HuH-7.5 (cell line): ENCODE measurements at places on chromosomes 13 and 19.

GRCh38 chr19:11027381-11027780, 61.9 kb upstream of the LDLR start:
- no peak for DNase-seq

DNA sequence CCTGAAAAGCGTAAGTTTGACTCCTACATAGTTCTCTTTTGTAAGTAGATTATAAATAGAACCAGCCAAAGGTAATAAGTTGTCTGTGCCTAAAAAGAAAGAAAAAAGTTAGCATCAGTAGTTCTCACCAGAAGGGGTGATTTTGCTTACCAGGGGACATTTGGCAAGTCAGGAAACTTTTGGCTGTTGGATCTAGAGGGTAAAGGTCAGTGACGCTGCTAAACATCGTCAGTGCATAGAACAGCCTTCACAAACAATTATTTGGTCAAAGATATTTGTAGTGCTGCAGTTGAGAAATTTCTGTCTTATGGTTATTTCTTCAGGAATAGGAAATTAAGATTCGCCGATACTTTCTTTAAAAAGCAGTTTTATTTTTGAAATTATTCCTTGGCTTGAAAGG, 2.0 kb downstream of the USPL1 start:
- no peak for DNase-seq

DNA sequence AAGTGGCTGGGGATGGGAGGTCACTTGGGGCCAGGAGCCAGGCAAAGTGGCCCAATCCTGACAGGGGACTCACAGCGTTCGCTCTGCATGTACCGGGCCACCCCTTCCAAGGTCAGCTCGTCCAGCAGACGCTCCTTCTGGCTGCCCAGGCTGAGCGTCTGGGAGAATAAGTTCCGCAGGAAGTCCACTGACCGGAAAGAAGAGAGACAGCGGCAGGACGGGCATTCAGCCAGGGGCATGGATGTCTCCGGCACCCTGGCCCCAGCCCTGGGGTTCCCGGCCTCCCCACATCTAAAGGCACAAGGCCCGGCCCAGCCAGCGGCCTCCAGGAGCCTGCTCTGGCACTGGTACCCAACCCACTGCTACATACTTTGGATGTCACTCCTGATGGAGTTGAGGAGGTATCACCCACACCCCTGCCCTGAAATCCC, 6.1 kb downstream of the SIRT2 start:
- DNase-seq, result no peak

- DNase-seq, result no peak
These were observed 22.0 kb downstream of the ITGBL1 start for GRCh38 chr13:101474419-101474957.

DNA sequence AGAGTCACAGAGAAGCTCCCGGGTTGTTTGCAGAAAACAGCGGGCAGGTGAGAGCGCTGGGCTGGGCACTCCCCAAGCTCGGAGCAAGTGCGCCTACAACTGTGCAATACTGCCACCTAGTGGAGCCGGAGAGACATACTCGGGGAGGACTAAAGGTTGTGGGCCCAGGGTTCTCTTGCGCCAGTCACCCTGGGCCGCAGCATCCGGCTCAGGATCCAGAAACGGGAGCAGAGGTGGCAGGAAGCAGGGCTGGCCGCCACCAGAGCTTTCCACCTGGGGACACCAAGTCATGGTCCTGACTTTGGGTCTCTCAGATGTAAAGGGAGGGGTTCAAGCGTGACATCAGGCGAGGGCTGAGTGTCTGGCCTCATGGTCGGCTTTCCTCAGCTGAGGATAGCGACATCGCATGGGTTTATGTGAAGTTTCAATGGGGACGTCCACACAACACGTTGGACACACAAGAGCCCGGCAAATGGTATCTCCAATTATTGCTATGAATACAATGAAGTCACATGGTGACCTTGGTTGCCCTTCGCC, 11.2 kb upstream of the KLK4 start:
- DNase-seq, result peak; percentile 77

GRCh38 chr13:77139306-77139705, 112.3 kb upstream of the FBXL3 start:
- DNase-seq, result no peak

- no peak for DNase-seq
These were observed 151.7 kb downstream of the DCLK1 start for GRCh38 chr13:35979361-35979951.

DNA sequence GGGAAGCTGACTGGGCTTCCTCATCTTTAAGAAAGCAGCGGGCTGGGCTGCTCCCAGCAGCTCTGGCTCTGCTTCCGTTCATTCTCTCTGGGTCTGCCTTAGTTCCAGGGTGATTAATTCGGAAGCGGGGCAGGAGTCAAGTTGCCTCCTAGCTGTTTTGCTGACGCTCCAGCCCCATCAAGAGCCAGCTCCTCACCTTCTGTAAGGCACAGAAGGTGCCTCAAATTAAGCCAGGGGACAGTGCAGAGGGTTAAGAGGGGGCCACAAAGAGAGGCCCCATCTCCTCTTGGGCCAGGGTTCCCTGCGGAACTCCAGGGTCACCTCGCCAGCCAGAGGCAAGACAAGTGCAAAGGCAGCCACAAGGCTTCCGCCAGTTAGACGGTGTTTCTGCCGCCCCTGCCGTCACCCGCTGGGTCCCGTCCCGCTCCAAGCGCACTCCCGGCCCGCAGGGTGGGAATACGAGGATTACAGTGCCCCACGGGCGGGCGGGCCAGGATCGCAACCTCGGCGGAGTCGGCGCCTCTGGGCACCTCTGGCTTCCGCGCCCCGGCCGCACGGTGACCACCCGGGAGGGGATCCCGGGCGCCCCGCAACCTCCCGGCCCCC, 508 bp downstream of the SLC15A1 start:
- peak; percentile 26 for DNase-seq

GRCh38 chr13:85537601-85538000, 261.6 kb downstream of the SLITRK6 start:
- DNase-seq, result no peak

DNA sequence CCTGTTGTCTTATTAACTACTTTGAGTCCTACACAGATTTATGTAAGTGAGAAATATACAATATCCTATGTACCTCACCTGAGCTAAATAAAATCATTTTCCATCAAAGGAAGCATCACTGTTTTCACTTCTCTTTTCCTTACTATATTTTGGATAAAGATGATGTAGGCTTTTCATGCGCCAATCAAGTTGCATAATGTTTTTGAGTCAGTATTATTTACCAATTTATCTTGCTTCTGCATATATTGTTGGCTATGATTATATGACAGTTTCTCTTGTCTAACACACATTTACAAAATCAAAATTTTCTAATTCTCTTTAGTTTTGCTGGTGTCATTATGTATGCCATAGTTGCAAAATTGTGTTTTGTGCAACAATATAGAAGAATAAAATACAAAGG, 67.9 kb upstream of the FRY start:
- DNase-seq, result no peak

DNA sequence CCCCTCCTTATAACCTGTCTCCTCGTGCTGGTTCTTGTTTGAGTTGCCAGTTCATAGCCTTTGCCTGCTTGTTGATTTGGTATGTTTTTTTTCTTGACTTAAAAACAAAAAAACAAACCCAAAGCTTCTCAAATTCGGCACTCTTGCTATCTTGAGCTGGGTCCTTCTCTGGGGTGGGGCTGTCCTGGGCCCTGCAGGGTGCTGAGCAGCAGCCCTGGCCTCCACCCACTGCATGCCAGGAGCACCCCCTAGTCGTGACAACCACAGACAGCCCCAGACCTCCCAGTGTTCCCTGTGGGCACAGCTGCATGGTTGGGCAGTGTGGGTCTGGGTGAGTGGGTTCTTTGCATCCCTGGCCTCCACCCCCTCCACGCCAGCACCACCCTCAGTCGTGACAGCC, 27.8 kb downstream of the KDM4B start:
- DNase-seq, result no peak

DNA sequence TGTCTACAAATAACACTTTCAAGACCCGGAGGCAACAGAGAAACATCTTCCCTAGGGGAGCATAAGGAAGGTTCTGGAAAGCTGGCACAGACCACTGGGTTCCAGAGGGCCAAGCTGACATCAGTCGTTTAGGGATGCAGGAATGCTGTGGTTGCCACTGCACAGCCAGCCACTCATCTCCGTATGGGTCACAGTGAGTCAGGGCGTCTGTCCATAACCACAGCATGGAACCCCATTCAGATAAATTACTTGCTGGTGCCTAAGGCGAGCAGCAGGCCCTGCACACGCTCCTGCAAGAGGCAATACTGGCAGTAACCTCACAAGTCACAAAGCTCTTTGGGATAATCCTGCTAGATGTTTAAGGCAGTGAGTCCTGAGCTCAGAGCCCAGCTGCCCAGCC, 140.9 kb upstream of the UBL3 start:
- no peak for DNase-seq

DNA sequence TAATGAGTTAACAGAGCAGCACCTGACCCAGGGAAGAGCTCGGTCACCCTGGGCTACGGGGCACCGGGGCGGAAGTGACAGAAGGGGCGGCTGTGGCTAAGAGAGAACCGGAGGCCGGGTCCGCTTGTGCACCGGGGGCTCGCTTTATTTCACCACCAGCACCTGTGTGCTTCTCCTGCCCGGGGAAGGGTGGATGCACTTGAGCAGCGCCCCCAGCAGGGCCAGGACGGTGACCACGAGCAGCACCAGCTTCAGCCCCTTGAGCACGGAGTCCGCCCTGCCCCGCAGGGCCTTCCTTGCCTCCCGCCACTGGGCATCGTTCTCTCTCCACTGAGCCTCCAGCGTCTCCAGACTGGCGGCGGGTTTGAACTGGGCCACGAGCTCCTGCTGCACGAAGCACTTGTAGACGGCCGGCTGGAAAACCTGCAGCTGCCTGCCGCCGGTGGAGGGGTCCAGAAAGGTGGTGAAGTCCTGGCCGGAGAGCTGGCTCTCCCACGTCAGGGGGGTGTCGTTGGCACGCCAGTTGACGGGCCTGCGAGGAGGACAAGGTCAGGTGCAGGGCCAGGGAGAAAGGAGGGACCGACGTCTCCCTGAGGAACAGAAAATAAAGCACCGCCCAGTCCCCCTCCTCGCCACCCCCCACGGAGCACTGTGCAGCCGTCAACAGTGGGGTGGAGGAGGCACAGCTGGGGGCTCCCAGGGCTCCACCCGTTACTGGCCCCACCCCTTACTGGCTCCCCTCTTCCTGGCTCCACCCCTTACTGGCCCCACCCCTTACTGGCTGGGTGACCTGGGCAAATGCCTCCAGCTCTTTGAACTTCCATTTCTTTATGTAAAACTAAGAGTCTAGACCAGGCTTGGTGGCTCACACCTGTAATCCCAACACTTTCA, 3.6 kb downstream of the FAM187B start:
- DNase-seq, result no peak

DNA sequence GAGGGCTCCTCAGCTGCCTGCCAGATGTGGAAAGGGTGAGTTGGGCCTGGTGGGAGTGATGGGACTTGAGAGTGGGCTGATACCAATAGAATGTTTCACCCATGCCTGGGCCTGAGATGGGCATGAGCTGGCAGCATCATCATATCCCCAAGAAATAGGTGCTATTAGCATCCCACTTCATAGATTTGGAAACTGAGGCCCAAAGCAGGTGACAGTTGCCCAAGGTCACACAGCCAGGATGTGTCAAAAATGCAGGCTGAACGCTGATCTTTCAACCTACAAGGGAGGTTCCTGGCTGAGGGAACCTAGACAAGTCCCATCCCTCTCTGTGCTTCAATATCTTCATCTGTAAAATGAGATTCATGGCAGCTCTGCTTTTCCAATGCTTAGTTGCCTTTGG, 4.6 kb downstream of the SYDE1 start:
- DNase-seq, result no peak

DNA sequence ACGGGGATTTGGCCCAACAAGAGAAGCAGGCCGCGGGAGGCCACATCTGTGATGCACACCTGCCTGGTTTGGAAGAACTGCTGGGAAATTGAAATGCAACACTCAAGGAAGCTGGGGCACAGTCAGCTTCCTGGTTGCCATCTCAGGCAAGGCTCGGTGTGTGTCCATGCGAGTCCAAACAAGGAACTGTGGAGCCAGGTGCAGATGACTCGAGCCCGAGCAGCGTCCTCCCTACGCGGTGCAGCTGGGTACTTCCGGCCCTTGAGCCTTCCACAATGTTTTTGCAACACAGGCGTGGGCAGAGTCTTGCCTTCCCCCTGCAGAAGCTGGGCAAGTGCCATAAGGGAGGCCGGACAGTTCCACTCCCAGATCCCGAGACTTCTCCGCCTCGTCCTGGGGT, 94.6 kb downstream of the CRYL1 start:
- DNase-seq, result no peak

GRCh38 chr13:51919531-51919930, 57.8 kb downstream of the CCDC70 start:
- no peak for DNase-seq

- DNase-seq, result no peak
These were observed 69.7 kb upstream of the C13orf46 start for GRCh38 chr13:114043421-114044053.

GRCh38 chr13:37995092-37995491, 125.5 kb upstream of the TRPC4 start:
- DNase-seq, result no peak

DNA sequence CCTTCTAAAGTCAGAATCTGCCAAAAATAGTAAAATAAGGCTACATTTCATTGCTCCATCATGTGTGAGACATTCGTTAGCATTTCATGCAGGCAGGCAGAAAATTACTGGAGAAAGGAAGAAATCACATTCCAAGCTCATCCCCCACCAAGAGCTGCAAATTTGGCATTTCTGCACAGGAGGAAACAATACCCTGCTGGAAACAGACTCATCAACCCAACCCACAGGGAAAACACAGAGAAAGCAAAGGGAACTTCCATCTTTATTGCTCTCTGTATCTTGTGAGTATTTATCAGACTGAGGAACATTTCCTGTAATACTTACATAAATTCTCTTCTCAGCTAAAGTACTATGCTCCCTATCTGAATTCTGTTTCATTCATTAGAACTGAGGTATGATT, 95.7 kb downstream of the KCTD12 start:
- no peak for DNase-seq

- no peak for DNase-seq
These were observed 195.7 kb upstream of the UBL3 start for GRCh38 chr13:30045916-30046704.

DNA sequence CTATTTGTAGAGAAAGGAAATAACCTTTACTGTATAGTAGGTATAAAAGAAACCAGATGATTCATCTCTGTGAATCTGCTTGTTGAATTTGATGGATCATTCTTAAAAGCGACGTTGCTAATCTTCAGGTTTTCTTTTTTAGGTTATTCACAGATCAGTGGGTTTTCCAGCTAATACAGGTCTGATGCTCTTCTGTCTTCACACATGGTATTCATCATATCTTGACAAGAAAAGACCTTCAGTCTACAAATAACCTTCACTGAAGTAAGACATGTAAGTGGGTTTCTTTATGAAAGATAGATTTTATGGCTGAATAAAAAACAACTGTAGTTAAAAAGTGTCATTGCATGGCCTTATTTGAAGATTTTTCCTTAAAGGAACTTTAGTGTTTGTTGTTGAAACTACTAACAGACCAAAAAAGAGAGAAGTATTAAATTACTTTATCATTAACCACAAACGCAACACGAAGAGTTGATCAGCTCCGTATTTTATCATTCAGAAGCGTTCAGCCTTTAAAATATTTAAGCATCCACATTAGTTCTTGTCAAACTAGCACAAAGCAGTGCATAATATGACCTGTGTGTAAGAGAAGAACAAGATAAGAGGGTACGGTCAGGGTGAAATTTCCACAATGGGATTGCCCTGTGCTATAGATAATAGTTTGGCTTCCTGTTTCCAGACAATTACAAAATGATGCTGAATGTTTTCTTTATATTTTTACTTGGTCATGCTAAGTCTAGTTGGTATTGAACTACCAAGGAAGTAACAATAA, 299.5 kb downstream of the MZT1 start:
- DNase-seq, result no peak
